ENCODE measurements at places on chromosomes 3 and 15. TPM values are rescaled to one million over a fixed set of nuclear protein-coding genes. Genes with fewer than 3 reads are reported as not detected.
A peak's percentile ranks its signal among the peaks of the same experiment; 100 is the strongest.

- H3K36me3 ChIP-seq = peaks cover 75% of the 10 kb centered on the region
- peaks cover 2% of the 10 kb centered on the region for H3K27me3 ChIP-seq
- DNase-seq = no peak
- H3K4me3 ChIP-seq = no peak overlapping the region
Observed at GRCh38 chr3:18354701-18355100, 70.4 kb downstream of the SATB1 start.

DNA sequence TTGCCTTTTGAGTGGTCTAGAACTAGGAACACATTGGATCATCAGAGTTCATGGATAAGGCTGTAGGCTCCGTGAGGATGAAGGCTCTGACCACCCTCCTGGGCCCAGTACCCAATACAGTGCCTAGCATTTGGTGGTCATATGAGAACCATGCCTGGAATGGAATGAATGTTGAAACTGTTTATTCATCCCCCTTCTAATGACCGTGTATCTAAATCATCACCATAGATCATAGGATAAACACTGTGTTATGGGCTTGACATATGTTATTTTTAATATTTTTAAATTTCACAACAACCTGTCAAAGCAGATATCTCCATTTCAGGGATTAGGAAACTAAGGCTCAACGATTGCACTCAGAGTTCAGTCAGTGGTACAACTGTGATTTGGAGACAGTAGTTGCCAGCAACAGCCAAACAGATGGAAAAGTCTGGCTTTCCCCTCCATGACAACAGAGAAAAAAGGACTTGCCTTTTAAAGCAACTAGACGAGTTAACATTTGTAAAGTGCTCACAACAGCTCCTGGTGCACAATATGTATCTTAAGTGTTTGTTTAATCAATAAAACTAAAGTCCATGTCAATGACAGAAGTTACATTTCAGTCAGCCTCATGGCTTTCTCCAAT lies 89.6 kb downstream of the TMEM266 start:
- no peak overlapping the region for H3K4me3 ChIP-seq
- peaks cover 16% of the 10 kb centered on the region for H3K4me1 ChIP-seq
- no peaks in the 10 kb centered on the region for H3K36me3 ChIP-seq
- H3K27ac ChIP-seq = no peak overlapping the region
- DNase-seq = no peak
- H3K27me3 ChIP-seq = peaks cover 22% of the 10 kb centered on the region

GRCh38 chr3:124217542-124217941 lies 225.6 kb upstream of the ROPN1 start:
- DNase-seq = peak; percentile 29
- H3K27ac ChIP-seq = no peak overlapping the region
- H3K4me1 ChIP-seq = no peaks in the 10 kb centered on the region

SLC9C1 gene
- not detected for total RNA-seq

DNA sequence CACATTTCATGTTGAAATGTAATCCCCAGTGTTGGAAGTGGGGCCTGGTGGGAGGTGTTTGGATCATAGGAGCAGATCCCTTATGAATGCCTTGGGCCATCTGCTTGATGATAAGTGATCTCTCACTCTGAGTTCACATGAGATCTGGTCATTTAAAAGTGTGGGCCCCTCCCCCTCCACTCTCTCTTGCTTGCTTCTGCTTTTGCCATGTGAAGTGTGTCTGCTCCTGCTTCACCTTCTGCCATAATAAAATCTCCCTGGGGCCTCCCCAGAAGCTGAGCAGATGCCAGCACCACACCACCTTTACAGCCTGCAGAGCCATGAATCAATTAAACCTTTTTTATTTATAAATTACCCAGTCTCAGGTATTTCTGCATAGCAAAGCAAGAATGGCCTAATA lies 14.2 kb upstream of the CD200R1L start:
- DNase-seq = no peak
- H3K36me3 ChIP-seq = no peaks in the 10 kb centered on the region
- no peak overlapping the region for H3K27ac ChIP-seq
- no peak overlapping the region for H3K4me3 ChIP-seq
- H3K4me1 ChIP-seq = peaks cover 31% of the 10 kb centered on the region

CNTN4 gene
- not detected for total RNA-seq

- peaks cover 19% of the 10 kb centered on the region for H3K4me1 ChIP-seq
- DNase-seq = no peak
- no peaks in the 10 kb centered on the region for H3K36me3 ChIP-seq
- no peak within 1 kb of the TSS for H3K27ac ChIP-seq
- no peak within 1 kb of the TSS for H3K4me3 ChIP-seq
Observed at GRCh38 chr15:82805994-82806406, at the start of gene FSD2. Gene FSD2, minus strand, starts transcription at chr15:82806069. Its CDS starts 18,679 bp downstream, at chr15:82787390.

DNA sequence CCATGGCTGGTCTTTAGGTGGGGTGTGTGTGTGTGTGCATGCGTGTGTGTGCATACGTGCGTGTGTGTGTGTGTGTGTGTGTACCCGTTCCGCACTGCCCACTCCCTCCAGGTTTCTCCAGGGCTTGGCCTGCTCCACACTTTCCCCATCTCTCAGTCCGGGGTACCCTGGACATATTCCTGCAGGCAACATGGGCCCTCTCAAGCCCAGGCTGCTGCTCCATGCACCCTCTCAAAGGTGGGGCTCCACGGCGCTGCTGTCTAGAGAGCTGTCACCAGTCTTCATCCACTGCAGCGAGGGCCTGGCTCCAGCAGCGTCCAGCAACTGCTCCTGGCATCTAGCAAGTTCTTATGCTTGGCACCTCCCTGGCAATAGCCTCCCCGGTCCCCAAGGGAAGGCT lies 86.1 kb downstream of the ATP10A start:
- H3K27me3 ChIP-seq = no peaks in the 10 kb centered on the region
- H3K27ac ChIP-seq = no peak overlapping the region
- no peak overlapping the region for H3K4me3 ChIP-seq
- DNase-seq = no peak

EPB42 gene
- total RNA-seq = not detected

- no peak overlapping the region for H3K27ac ChIP-seq
- peaks cover 6% of the 10 kb centered on the region for H3K36me3 ChIP-seq
- no peaks in the 10 kb centered on the region for H3K27me3 ChIP-seq
- DNase-seq = no peak
- no peak overlapping the region for H3K4me3 ChIP-seq
Observed at GRCh38 chr3:51297333-51297732, 87.8 kb upstream of the MANF start.

DNA sequence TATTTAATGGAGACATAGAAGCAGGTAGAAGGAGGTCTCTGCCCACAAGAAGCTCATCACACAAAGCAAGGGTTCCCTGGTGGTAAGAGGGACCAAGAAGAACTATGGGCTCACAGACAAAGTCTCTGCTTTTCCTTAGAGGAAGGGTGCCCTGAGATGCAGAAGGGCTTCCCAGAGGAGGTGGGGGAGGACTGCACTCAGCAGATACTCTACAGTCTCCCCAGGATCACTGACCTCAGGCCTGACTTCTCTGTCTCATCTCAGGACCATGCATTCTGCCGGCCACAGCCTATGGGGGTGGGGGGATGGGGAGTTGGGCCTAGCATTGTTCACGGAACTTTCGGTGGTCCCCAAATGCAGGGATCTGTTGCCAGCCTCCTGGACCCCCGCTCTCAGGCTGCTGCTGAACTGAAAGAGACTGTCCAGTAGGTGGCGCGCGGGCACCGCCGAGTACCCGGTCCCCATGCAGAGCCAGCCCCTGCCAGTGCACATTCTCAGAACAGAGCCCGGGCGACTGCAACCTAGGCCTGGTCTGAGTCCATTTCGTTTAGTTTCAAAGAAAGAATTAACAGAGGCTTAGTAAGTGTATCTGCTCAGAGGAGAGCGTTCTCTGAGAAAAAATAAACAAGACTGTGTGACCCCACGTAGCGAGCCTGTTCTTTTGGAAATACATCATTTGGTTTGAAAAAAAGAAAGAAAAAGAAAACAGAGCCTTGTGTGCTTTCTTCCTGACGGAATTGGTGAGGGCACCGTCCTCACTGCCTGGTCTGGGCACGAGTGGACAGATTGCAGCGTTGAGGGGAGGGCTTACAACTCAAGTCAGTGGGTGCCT lies 74.1 kb downstream of the LRTM1 start:
- DNase-seq = peak; percentile 51
- no peaks in the 10 kb centered on the region for H3K36me3 ChIP-seq
- peaks cover 10% of the 10 kb centered on the region for H3K27me3 ChIP-seq
- no peak overlapping the region for H3K27ac ChIP-seq

FOXB1 gene
- total RNA-seq = 1.5 TPM

DNA sequence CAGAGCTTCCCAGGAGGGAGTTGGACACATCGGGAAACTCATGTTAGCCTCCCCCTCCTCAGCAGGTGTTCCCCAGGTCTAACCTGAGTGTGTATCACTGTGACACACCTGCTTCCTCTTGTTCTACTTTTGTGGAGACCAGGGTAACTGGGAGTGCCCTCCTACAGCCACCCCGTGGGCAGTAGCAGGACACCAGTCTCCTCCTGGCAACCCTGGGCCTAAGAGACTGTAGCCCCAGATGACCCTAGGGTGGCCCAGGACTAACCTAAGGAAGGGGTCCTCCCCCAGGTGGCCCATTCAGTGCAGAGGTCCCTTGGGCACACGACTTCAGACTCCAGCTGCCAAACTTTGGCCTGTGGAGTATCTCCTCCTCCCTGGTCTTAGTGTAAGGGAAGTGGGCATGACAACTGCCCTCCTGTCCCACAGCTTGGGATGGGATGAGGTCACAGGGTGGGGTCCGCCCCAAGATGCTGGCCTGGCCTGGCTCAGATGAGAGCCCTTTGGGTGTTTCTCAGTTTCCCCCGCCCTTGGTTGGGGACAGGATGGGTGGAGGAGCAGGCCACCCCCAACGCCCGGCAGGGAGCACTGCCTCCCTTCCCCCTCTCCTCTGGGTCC lies 4.8 kb downstream of the CSK start:
- DNase-seq = peak; percentile 42
- peaks cover 64% of the 10 kb centered on the region for H3K36me3 ChIP-seq
- H3K27ac ChIP-seq = peak overlapping the region; percentile 99
- H3K4me3 ChIP-seq = peak overlapping the region; percentile 90

DNA sequence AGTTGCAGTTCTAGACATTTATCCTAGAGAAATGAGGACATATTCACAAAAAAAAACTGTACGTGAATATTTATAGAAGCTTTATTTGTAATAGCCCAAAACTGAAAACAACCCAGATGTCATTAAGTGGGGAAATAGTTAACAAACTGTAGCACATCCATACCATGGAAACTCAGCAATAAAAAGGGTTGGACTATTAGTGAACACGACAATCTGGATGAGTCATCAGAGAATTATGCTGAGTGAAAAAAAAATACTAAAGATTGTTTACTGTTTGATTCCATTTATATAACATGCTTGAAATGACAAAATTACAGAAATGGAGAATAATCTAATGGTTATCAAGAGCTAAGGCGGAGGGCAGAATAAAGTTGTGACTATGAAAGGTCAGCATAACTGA lies 59.5 kb downstream of the CPA3 start:
- peaks cover 2% of the 10 kb centered on the region for H3K27me3 ChIP-seq
- DNase-seq = no peak
- H3K27ac ChIP-seq = no peak overlapping the region
- H3K4me1 ChIP-seq = no peaks in the 10 kb centered on the region
- H3K36me3 ChIP-seq = no peaks in the 10 kb centered on the region

AADACL2 gene
- total RNA-seq = not detected

GRCh38 chr3:32821686-32822296 lies 4.0 kb downstream of the TRIM71 start:
- peaks cover 34% of the 10 kb centered on the region for H3K27me3 ChIP-seq
- no peaks in the 10 kb centered on the region for H3K36me3 ChIP-seq
- no peak for DNase-seq
- H3K4me3 ChIP-seq = no peak overlapping the region
- H3K27ac ChIP-seq = no peak overlapping the region
- peaks cover 15% of the 10 kb centered on the region for H3K4me1 ChIP-seq

UBA3 gene
- 84.1 TPM for total RNA-seq

Measured in activated CD4-positive, alpha-beta memory T cell treated with anti-CD3 and anti-CD28 coated beads for 36 hours (primary cell).